ENCODE measurements at places on chromosomes 2 and 18. TPM values are rescaled to one million over a fixed set of nuclear protein-coding genes. Genes with fewer than 3 reads are reported as not detected.

The NIF3L1 gene
- 19.3 TPM for total RNA-seq

The TMEM150A gene
- total RNA-seq: 14.5 TPM

The CETN1 gene
- not detected for total RNA-seq

The FLACC1 gene
- total RNA-seq: 1.1 TPM

The CYP20A1 gene
- 14.5 TPM for total RNA-seq

The MROH2A gene
- total RNA-seq: not detected

The GPR155 gene
- total RNA-seq: 1.9 TPM

The TYW5 gene
- 11.1 TPM for total RNA-seq

The TMEM178A gene
- total RNA-seq: 0.66 TPM

The SOWAHC gene
- total RNA-seq: 25.6 TPM

The NEB gene
- 1.2 TPM for total RNA-seq

The OBSL1 gene
- 29.0 TPM for total RNA-seq

The SERPINB7 gene
- 2.6 TPM for total RNA-seq

The SATB2 gene
- 22.2 TPM for total RNA-seq

The ABCG8 gene
- total RNA-seq: not detected

The AFG3L2 gene
- total RNA-seq: 77.2 TPM

The LONRF2 gene
- not detected for total RNA-seq

The CCDC93 gene
- 37.8 TPM for total RNA-seq

The KCNE4 gene
- total RNA-seq: not detected

The DSEL gene
- 19.0 TPM for total RNA-seq

The SAG gene
- total RNA-seq: not detected

The KRTCAP3 gene
- 6.9 TPM for total RNA-seq

The TMEM182 gene
- 5.3 TPM for total RNA-seq

The GPR17 gene
- not detected for total RNA-seq

The CCBE1 gene
- 23.8 TPM for total RNA-seq

The PASK gene
- 9.0 TPM for total RNA-seq

The CCDC85A gene
- 0.20 TPM for total RNA-seq

The VWC2L gene
- not detected for total RNA-seq

The TFPI gene
- 71.1 TPM for total RNA-seq

The NETO1 gene
- total RNA-seq: not detected

The CAVIN2 gene
- 16.4 TPM for total RNA-seq

The EGR4 gene
- total RNA-seq: 0.22 TPM

The CDH7 gene
- not detected for total RNA-seq

The IDH1 gene
- total RNA-seq: 122 TPM

The CAB39 gene
- 91.7 TPM for total RNA-seq

The DHRS9 gene
- total RNA-seq: not detected

The ADCYAP1 gene
- total RNA-seq: not detected

The FRZB gene
- total RNA-seq: 0.20 TPM
